ENCODE measurements at places on chromosomes 11 and 22.

GRCh38 chr11:108959874-108960273 lies 295.0 kb downstream of the DDX10 start:
- DNase-seq, result no peak

DNA sequence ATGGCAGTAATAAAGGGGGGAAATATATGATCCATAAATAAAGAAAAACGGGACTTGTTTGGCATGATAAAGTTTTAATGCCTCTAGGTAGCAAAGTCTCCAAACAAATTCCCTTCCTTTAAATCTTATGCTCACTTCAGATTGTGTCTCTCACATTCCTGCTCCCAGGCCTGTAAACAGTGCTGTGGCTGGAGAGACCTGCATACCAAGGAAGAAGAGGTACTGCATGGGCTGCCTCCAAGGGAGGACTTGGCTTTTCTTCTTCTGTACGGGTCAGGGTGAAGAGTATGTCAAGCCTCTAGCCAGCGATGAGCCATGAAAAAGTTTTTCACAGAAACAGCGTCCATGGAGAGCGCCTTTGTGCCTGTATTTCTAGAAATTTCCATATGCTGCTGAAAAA lies 161.8 kb downstream of the KIRREL3 start:
- no peak for DNase-seq

- no peak for DNase-seq
Measured at GRCh38 chr11:16799890-16800289, 61.4 kb downstream of the C11orf58 start.

- no peak for DNase-seq
Measured at GRCh38 chr22:20396639-20397038, 2.7 kb downstream of the ZNF74 start.

- no peak for DNase-seq
Measured at GRCh38 chr11:35045236-35045820, 93.6 kb upstream of the CD44 start.

DNA sequence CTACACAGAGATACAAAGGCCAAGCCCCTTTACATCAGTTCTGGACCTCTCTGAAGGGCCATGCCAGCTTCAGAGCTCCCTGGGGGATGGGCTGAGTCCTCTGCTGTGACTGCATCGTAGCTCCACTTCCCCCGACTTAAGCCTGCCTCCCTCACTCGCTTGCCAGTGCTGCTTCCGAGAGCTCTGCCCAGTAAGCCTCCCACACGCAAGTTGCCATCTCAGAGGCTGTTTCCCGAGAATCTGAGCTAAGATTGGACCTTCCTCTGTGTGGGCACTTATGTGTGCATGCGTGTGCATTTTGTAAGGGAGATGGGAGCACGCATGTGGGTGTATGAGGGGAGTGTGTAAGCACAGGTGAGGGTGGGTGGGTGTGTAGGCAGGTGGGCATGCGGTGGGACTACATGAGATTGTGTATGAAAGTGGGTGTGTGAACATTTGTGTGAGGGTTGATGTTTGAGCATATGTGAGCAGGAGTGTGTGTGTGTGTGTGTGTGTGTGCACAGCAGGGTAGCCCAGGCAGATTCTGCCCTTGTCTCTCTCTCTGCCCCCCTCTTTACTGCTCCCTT lies 163.0 kb upstream of the SYT13 start:
- DNase-seq, result no peak

- DNase-seq, result no peak
Measured at GRCh38 chr11:27902981-27903624, 202.8 kb upstream of the BDNF start.

DNA sequence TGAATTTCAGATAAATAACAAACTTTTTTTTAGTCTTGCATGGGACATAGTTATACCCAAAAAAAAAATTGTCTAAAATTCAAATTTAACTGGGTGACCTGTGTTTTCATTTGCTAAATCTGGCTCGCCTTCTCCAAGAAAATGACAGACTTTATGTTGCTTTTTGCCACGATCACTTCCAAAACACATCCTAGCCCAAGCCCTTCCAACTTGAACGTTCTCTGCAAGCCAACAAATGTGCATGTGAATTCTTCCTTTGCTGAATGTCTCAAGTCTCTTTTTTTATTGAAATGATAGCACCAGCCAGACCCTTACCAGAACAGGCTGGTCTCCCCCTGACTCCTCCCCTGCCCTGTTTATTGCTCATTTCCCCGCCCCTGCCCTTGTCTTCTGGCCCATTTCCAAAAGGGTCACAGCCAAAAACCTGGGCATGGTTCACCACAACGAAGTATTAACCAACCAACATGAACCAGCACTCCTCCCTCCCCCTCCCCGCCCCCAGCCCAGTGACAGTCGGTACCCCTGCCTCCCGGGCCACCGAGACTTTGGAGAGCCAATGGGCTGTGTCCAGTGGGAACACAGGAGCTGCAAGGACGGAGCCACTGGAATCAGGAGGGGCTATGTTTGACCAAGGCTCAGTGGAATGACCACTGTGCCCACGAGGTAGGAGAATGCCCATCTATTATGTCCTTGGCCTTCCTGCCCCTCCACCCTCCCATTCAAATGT lies 63.2 kb downstream of the BTG4 start:
- no peak for DNase-seq

DNA sequence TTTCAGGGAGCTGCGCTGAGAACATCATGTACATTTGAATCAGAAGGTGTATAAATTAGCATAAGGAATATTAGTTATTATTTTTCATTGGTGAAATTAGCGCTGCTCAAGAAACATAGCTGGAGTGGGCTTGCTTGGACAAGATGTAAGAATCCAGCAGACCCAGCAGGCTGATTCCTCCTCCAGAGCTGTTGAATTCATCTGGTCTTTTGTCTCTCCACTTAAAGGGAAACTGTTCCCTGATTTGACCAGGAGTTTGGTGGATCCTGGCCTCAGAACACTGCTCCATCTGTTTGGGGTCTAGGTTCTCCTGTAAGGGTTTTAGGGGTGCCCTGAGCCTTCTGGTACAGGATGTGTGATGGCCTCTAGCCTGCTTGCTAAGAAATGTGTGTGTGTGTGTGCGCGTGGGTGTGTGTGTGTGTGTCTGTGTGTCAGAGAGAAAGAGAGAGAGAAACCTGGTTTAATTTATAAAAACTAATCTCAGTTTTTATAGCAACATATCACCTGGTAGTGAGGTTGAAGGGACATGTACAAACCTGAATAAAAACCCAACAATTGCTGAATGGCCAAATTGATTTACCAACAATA lies 8.3 kb upstream of the SORL1 start:
- DNase-seq, result no peak

DNA sequence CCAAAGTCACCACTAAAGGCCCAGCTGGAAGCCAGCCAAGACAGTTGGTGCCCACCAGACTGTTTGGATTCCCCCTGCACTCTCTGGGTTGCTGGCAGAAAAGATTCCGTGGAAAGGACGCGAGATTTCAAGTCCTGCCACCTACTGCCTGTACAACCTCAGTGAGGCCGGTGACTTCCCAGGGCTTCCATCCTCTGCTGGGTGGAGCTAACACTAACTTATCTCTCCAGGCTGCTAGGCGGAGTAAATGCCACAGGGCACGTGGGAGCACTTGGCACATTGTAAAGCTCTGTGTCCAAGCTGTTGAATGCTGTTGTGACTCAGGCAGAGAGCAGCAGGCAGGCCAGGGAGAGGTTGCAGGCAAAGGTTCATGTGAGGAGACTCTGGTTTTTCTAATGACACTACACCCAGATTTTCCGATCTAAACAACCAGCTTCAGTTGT lies 50.9 kb upstream of the CDON start:
- peak; percentile 70 for DNase-seq

GRCh38 chr22:24982301-24983056 lies 30.0 kb downstream of the KIAA1671 start:
- DNase-seq, result no peak

DNA sequence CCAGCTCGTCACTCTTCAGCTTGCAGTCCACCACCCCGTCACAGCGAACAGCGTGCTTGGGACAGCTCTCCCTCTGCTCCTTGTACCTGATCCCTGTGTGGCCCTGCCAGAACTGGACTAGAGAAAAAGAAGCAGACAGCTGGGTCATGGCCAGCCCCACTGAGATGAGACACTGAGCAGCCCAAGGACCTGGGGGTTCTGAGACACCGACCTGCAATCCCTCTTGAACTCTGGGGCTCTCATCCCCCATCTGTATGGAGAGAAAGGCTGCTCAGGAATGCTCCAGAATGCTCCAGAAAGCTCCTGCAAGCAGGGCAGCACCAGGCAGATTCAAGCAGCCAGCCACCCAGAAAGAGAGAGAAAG lies 14.8 kb downstream of the TMPRSS13 start:
- no peak for DNase-seq

GRCh38 chr11:78187366-78188285 lies 800 bp downstream of the KCTD21 start:
- DNase-seq, result no peak

DNA sequence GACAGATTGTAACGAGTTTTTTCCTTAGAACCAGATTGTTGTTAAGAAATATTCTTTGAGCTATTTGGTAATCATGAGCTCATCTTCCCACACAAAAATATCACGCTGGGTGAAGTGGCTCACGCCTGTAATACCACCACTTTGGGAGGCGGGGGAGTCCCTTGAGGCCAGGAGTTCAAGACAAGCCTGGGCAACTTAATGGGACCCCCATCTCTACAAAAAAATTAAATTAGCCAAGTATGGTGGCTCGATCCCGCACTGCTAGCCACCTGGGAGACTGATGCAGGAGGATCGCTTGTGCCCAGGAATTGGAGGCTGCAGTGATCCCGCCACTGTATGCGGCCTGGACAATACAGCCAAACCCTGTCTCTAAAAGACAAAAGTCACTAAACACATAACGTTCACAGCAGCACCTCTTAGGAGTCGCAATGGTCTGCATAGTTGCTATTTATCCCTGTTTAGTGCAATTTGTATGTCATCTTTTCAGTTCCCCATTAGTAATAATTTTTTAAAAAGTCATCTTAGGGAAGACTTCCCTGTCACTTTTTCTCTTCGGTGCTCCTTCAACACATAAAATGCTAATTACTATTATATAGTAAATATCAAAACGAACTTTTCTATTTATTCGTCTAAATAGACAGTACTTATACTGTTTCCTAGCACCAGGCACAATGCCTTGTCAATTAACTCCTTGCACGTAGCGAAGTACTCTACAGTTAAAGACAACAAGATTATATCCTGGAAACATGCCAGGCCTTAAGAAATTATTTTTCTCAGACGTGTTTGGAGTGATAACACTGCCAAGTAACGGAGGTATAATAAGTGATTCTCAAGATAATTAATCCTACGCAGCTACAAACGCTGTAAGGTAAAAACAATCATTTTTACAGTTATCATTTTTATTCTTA lies 1.1 kb downstream of the ST13 start:
- DNase-seq, result peak; percentile 87

GRCh38 chr11:60301178-60301577 lies 20.7 kb downstream of the MS4A4A start:
- no peak for DNase-seq

DNA sequence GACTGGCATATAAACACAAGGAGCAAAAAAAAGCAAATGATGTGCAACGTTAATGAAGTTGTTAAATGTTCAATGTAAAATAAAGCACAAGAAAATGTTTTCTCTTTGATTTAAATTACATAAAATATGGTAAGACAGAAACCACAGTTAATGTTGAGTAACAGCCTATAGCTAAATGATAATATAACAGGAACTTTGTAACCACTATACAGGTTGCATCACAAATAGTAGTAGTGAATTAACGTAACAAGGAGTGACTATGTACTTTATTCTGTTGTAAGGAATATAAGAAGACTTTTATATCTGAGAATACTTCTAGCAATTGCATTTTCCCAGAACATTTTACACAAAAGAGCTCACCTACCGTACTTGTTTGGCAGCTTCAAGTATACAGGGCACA lies 16.9 kb downstream of the SAAL1 start:
- DNase-seq, result no peak

DNA sequence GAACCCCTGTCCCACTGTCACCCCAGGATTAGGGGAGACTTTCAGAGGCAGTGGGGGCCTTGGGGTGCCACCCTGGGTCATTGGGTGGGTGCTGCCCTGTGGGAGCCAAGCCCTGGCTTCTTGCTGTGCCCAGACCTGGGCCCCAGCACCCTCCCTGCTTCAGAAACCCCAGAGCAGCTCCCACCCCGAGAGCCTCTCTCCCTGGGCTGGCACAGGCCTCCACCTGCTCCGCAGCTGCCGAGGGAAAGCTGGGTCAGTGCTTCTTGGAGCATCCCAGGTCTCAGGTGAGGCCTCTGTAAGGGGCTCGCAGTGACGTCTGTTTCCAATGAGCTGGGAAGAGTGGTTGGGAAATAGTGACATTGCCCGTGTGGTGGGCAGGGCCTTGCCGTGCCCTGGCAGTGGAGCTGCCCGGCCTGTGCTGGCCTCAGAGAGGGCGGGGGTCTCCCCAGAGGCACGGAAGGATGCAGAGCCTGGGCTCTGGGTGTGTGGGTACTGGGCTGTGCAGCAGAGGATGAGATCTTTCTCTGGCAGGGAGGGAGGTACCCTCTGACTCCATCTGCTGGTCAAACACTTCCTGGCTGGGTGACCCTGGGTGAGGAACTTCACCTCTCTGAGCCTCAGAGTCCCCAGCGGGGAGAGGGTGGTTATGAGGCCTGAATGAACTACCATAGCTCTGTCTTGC lies 23.0 kb downstream of the C22orf23 start:
- peak; percentile 32 for DNase-seq

DNA sequence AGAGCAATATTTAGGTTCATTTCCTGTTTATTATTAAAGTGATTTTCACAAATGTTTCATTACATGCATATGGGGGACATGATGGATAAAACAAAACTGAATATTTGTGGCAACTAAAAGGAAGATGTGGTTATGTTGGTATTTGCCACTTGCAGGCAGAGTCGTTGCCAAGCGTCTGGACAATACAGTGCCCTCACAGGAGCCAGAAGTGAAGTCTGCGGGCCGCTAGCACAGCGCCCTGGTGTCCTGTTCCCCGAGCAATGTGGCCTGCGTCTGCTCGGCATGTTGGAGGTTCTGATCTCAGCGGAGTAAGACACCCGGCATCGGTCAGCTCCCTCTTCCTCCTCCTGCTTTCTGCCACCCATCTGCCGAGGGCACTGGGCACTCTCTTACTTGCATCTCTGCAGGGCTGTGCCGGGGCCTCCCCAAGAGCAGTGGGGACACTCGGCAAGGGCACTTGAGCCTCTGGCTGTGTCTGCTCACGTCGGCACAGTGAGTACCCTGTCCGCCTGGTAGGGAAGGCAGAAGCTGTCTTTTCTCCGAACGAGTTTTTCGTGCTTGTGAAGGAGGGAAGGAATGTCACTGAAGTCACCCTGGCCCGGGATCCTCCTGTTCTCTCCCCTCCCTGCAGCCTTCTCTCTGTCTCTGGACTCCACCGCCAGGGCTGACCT lies 10.5 kb upstream of the TTLL12 start:
- no peak for DNase-seq

DNA sequence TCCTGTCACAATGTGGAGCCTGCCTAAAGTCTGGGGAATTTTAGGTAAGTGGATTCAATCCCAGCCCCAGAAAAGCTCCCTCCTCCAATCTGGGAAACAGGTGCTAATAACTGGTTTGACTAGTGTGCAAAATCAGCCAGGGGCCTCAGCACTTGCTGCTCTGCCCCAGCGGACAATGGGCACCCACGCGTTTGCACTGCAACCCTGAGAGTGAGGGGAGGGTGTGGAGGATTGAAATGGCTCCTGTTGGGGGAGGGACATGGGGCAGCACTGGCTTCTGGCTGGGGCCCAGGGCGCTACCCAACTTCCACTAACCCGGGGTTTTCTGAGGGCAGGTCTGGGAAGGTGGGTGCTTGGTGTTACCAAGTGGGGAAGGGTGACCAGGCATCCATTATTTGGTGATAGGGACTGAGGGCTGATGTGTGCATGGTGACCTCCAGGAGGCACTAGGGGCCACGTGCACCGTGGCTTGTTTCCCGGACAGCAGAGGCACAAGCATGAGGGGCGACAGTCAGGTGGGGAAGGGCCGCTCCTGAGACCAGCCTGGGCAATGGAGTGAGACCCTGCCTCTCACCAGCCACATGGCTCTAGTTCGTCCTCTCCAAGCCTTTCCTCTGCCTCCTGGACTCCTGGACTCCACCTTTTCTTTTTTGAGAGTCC lies 4.3 kb upstream of the PNPLA5 start:
- no peak for DNase-seq

All from erythroblast (primary cell).